T47D (cell line): ENCODE measurements at places on chromosomes 4 and X.

GRCh38 chr4:169252339-169253112, 18.2 kb downstream of the SH3RF1 start:
- DNase-seq, result no peak

DNA sequence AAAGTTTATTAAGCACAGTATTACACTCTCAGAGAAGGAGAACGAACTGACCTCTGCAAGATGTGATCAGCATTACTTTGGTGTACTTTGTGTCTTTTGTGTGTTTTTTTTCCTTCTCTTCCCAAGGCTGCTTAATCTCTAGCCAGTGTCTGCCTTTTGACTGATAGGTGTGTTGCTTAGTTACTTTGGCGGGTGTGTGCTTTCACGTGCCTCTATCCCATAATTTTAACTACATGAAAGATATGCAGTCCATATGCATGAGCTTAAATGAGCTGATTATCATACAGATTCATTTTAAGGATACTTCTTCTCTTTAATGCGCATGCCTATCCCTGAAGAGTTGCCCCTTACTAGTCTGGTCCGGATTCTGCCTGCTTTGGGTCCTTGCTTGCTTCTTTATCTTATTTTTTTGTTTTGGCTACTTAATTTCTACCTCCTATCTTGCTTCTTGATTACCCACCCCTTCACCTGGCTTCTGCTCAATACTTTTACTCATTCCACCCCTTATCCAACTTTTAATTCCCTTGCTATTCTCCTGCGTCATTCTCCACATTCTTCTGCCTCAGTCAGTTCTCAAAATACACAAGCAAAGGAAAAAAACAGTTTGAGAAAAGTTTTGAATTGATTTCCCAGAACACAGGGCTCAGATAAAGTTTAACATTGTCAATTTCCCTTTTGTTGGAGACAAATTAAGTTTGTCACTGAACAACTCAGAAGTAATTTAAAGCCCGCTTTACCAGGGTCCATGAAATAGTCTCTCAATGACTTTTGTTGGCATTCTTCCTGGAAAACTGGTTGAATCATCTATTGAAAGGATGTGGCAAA, 182.0 kb downstream of the TENT5D start:
- DNase-seq, result no peak

GRCh38 chr4:183960046-183960420, 54.9 kb downstream of the STOX2 start:
- peak; percentile 64 for DNase-seq

GRCh38 chr4:158915683-158916241, 146.9 kb downstream of the FNIP2 start:
- DNase-seq, result no peak

GRCh38 chr4:47686294-47686872, 151.5 kb downstream of the CORIN start:
- no peak for DNase-seq

DNA sequence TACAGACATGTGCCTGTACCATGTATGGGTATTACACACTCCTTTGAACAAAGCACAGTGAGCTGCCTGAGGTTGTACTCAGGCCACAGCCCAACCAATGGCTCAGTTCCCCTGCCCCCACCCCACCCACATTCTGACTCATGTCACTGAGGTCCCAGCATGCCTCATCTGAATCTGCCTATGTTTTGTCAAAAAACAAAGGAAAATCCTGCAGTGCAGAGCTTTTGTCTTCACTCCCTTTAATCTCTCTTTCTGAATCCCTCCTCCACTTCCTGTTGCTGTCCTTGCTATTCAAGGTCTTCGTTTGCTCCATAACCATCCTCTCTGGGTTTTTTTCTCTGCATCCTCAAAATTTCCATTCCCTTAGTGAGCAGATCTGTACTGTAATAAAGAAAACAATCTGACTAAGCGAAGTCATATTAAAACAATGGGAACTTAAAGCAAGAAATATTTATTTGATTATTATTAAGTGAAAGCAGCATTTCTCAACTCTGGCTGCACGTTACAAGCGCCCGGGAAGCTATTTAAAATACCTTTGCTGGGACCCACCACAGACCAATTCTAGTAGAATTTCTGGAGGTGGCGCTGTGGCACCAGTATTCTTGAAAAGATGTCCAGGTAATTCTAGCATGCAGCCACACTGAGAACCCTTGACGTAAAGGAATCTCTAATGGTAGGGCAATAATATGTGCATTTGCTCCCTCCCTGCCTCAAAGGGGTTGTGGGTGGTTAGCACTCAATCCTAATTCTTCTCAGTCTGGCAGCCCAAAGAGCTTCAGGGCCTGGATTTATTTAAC, 8.7 kb downstream of the GUCY2F start:
- DNase-seq, result no peak

GRCh38 chrX:125203365-125203736, 116.3 kb upstream of the TEX13C start:
- DNase-seq, result no peak

DNA sequence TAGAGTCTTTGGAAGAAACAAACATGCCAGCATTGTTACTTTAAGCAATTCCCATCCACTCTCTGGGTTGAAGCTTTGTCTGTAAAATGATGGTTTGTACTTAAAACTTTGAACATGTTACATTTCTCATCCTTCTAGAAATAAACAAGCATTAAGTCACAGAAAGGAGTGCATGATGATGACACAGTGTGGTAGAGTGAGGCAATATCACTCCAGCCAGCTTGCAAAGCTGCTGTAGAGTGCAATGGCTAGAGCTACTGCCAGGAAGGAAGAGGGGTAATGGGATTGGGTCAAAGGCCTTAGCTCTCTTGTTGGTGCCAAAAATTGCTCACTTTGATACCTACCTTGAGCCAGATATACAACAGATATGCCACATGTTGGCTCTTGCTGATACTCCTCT, 12.3 kb upstream of the ENOX2 start:
- DNase-seq, result no peak

DNA sequence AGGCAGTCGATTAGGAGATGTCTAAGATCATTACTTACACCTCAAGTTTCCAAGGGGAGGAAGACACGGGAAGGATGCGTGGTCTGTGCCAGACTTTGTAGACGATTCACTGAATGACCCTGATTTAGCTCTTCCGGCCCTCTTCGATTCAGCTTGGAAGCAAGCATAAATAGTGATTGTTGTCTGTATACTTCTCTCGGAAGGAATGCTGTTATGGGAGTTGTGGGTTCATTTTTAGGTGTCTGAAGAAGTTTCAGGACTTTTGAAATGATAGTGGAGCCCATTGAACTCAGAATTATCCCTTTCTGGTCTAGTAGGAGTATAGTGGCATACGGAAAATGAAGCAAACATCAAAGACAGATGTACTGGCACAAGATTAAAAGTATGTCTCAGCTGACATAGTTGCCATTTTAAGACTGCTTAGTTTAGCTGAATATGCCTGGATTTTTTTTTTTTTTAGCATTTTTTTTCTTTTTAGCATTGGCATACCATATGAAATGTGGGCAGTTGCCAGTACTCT, 1.0 kb upstream of the ANKRD17 start:
- DNase-seq, result no peak

DNA sequence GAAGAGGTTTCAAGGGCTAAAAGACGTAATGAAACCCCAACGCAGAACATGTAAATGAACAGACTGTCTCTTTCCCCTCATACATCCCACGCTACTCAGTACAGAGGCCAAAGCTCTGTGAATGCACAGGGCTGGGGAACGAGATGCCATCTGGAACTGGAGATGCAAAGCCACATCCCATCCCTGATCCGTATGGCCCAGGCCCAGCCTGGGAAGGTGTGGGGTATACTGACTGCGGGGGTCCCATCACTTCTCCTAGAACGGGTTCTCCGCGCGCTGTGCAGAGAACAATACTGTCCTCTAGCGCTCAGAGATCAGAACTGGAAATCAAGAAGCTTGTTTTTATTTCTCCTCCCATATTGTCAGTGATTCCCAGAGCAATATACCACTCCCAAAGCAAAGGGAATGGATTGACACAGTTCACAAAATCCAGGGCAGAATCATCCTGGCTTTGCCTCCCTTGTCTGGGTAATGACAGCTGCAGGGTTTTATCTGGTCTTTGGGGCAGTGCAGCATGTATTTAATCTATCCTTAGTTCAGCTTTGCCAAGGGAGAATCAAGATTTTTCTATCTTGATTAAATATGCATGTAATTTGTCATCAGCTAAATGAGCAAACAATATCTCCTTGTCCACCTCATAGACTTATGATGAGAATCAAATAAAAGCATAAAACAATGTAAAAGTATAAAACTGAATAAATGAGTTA, 47.3 kb upstream of the TLR3 start:
- DNase-seq, result peak; percentile 40

GRCh38 chr4:6396696-6397236, 75.6 kb downstream of the PPP2R2C start:
- DNase-seq, result no peak

GRCh38 chr4:150237110-150237872, 159.0 kb downstream of the DCLK2 start:
- no peak for DNase-seq

- DNase-seq, result no peak
Observed at GRCh38 chr4:142598132-142598531, 248.0 kb downstream of the INPP4B start.

DNA sequence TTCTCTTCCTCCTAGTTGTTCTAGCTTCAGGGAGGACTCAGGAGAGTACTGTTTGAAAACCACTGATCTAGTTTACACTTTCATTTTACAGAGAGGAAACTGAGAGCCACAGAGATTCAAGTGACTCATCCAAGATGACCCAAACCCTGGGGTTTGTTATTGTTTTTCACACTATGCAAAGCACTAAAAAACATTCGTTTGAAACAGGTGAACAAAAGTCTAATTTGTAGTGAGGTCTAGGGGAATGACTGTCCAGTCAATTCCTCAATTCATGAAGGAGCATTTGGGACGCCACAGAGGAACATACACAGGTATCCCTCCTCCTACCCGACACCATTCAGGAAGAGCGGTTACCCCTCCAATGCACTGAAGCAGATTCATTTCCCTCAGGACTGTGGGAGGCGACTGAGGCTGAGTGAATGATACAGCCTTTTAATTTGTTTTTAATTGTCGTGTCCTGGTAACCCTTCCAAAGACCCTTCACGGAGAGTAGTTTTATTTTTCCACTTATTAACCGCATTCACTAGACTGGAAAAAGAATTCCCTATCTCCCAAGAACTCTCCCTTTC, 30.3 kb downstream of the TLR10 start:
- DNase-seq, result no peak

- DNase-seq, result no peak
Observed at GRCh38 chr4:160238790-160239189, 1135.9 kb downstream of the RAPGEF2 start.

DNA sequence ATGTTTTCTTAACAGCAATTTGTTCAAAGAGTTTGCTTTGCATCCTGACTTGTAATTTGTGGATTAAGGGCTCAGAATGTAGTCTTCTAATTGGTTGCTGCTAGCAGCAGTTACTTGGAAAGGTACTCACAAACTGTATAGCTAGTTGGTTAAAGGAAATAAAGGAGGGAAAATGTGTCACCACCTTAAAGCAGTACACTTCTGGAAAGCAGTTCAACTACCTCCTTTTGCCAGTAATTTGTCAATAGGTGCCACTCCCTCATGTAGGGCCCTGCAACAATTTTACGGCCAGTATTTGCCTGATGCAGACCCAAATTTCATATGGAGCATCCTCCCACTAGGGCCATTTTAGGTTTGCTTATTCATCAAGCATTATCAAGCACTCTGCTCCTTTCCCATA, 20.8 kb downstream of the AMOT start:
- no peak for DNase-seq

DNA sequence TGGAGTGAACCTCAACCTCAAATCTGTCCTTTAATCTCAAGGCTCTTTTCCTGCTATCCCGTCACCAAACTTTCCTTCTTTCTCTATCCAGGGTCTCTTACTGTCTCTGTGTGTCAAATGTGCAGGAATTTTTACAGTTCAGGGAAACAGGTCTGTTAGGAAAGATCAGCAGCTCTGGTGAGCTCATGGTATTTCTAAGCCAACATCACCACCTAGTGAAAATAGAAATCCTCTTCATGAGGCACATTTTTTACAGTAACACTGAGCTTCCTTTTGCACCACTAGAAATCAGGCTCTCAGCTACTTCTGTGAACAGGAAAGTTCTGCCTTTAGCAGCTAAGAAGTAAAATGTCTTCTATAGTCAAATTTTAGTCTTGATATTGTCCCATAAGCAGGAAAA, 39.6 kb downstream of the NUDT11 start:
- DNase-seq, result peak; percentile 72

GRCh38 chr4:5050520-5051277, 581 bp upstream of the STK32B start:
- DNase-seq, result peak; percentile 91

DNA sequence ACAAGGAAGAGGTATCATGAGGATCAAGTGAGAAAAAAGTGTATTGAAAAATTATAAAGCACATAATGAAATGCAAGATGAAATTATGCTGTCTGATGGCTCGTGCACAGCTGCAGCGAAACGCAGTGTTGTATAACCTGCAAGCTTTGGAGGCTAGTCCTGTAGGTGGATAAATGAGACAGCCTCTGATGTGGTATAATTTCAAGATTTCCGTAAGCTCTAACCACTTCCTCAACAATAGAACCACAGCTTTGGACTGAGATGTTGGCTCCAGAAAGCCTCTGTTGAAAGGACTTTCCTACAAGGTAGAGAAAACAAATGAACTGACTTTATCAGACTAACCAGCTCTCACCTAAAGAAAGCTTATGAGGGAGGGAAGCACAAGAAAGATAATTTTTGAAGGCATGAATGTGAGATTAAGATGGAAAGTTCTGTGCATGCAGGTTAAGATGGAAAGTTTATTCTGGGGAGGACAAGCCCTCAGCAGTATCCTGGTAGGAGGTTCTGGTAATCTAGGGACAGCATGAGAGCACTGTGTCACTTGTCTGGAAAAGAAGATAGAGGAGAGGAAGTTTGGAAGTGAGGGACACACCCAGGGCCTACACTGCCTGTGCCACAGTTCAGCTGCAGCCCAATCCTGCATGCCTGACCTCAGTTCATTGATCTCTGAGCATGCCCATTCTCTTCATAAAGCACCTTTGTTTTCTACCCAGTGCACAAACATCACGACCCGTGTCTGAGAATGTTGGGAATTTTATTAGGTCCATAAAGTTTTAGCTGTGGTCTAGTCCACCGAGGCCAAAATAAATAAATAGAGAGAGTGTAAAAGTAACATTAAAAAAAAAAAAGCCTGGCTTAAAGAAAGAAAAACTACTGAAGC, 161.5 kb upstream of the SFRP2 start:
- DNase-seq, result no peak

- peak; percentile 33 for DNase-seq
Observed at GRCh38 chrX:153494541-153495361, at the start of gene BGN. Gene BGN, plus strand, starts transcription at chrX:153494980. Its CDS starts 9,652 bp downstream, at chrX:153504632.

- no peak for DNase-seq
Observed at GRCh38 chr4:113678641-113679040, 82.9 kb downstream of the CAMK2D start.

- DNase-seq, result no peak
Observed at GRCh38 chrX:46634577-46634976, 61.0 kb downstream of the CHST7 start.

DNA sequence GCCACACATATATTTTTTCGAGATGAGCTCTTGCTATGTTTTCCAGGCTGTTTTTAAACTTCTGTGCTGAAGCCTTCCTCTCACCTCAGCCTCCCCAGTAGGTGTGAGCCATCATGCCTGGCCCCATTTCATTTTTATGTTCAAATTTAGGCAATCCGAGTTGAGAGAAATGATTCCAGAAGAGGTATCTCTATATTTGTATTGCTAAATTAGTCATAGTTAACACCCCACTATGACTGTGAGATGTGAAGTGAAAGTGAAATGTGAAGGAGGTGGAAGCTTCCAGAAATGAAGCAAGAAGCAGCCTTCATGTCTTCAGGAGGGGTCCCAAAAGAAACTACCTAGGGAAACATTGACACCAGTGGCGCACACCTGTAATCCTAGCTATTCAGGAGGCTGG, 17.7 kb downstream of the APELA start:
- DNase-seq, result no peak

GRCh38 chrX:6132970-6133369, 95.7 kb downstream of the NLGN4X start:
- no peak for DNase-seq
